ENCODE measurements at places on chromosomes 7 and 10. TPM values are rescaled to one million over a fixed set of nuclear protein-coding genes. Genes with fewer than 3 reads are reported as not detected.

The MSMB gene
- total RNA-seq: 2,749 TPM

The CLEC5A gene
- total RNA-seq: 1.1 TPM

The TAS2R5 gene
- 2.5 TPM for total RNA-seq

The CEP55 gene
- 0.14 TPM for total RNA-seq

The NUTM2D gene
- total RNA-seq: 7.8 TPM

The TMEM248 gene
- 175 TPM for total RNA-seq

The DDX50 gene
- total RNA-seq: 26.1 TPM

The CCDC172 gene
- not detected for total RNA-seq

The SAP25 gene
- 19.5 TPM for total RNA-seq

The OTUD1 gene
- total RNA-seq: 11.9 TPM

The SERPINE1 gene
- 3.7 TPM for total RNA-seq

DNA sequence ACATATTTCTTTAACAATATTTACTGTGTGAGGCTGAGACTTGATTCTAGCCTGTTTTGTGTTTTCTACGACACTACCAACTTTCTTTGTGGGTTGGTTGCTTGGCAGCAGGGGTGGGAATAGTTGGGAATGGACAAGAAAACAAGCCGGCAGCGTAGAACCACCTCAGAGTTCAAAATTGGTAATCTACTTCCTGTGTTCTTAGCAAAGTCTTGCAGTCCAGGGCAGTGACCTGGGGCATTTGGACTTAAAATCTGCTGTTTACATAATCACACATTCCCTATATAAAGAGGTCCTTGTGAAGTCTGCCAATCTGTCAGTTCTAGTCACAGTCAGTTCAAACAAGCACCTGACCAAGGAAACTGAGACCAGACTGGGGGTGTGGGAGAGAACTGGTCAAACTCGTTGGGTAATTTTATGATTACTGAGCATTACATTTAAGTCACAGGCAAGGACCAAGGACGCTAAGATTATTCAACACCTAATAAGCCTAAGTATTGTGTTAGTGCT, 167.9 kb downstream of the CPEB3 start:
- DNase-seq: peak; percentile 76

DNA sequence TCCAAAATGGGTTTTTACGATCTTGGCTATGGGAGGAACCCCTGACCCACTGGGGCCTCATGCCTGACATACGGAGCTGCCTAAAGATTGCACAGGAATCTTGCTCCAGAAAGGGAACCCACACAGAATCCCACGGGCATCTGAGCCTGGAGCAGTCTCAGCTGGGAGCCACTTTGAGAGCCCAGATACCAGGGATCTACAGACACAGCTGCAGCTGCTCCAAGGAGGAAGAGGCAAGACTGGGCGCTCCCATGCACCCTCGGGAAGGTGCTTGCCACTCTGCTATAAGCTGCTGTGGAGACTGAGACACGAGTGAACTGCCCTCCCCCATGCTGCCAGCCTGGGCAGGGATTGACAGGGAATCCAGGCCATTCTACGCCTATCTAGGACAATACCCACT, 202.5 kb downstream of the REEP3 start:
- DNase-seq: no peak

GRCh38 chr10:75191821-75192568, 18.6 kb upstream of the VDAC2 start:
- DNase-seq: peak; percentile 46

DNA sequence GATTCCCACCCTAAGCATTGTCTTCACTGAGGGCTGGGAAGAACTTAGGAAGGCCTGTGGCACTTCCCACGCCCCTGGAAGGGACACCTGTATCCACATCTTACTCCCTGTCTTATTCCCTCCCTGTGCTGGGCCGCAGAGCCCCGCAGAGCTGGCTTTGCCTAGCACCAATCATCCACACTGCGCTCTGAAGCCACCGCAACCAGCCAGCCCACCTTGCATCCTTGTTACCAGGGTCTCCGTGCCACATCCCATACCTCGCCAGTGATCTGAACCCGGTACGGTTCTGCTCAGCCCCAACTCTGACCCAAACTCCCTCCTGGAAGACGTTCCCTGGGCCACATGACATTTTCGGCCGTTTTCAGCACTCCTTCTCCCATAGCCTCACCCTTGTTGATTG, 101.4 kb upstream of the PITRM1 start:
- no peak for DNase-seq

- no peak for DNase-seq
Measured at GRCh38 chr10:33819206-33819605, 484.7 kb upstream of the NRP1 start.

DNA sequence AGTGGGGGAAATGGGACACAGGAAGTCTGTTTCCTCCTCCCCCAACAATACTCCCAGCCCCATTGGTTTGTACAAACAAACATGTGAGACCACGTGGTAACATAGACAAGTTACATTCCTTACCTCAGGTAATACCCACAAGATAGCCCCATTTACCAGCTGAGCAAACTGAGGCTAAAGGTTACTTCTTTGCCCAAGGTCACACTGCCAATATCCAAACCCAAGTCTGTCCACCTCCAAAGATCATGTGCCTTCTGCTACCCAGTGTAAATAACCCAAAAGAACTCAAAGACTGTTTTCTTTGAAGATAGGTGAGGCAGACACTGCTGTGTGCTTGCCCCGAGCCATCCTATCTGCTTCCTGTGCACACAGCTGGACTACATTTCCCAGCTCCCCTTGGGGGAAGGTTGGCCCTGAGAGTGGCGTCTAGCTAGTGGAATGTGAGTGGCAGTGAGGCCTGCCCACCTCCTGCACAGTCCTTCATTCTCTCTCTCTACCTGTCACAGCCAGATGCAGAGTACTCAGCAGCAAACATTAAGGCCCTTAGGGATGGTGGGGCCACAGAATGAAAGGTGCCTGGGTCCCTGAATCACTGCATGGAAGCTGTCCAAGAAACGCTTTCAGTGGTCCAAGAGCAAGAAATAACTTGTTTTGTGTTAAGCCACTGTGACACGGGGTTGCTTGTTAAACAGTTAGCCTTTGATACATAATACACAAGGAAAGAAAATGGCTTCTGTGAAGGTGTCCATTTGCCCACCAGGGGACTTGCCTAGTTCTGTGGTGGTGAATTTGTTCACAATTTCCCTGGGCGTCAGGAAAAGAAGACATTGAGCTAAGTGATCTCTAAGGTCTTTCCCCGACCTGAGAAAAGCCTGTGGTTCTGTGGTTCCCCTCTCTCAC, 257.7 kb upstream of the NFE2L3 start:
- no peak for DNase-seq

GRCh38 chr7:117212969-117213877, 109.6 kb downstream of the WNT2 start:
- peak; percentile 31 for DNase-seq

DNA sequence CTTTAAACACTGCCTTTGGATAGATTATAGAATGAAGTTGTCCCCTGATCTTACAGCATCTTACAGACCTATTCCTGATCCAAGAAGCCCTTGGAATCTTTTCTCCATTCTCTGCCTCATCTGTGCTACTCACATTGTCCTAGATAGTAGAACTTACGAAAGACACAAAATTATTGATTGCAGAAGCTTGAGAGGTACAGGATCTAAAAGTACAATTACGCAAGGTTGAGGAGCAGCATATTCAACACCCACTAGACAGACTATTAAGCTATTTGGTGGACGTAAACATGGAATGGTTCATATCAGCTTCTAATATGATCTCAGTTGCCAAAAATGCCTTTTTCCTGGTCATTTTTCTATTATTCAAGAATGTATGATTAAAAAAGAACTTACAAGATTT, 90.5 kb upstream of the SEM1 start:
- DNase-seq: no peak

DNA sequence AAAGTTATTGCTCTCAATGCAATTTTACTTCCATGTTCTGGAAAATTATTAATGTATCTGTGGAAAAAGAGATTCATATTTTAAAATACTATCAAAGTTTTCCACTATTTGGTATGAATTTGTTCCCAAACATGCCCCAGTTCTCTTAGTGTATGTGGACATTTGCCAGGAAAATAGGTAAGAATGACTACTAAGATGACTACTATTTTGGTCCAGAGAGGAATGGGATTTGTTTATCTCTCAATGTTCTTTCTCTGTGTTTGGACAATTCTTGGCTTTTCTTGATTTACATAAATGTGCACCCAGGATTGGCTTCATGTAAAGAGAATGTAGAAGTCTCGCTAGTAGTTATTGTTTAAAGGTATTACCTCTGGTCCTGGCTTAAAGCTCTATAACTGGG, 60.3 kb upstream of the POT1 start:
- DNase-seq: no peak

DNA sequence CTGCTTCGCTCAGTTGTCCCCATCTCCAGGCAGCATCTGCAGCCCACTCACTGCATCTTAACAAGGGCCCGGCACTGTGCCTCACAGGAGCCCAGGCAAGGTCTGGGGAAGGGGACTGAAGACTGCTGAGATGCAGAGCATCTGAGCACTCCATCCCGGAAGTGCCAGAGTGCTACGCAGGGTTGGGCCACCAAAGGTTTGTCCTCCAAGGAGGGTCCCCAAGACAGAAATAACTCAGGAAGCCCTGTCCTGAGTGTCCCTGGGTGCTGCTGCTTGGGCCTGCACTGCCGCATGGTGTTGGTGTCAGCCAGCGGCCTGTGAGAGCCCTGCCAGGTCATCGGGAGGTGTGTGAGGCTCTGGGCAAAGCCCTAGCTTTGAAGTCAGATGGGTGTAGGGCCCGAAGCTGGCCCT, 288.2 kb upstream of the ZMIZ1 start:
- no peak for DNase-seq

GRCh38 chr10:96025566-96025965, 17.8 kb upstream of the CCNJ start:
- DNase-seq: no peak

GRCh38 chr7:90455163-90456030, 14.0 kb upstream of the PTTG1IP2 start:
- DNase-seq: peak; percentile 24

- DNase-seq: no peak
Measured at GRCh38 chr7:35571611-35572240, 123.2 kb downstream of the HERPUD2 start.

GRCh38 chr10:131193923-131194322, 117.6 kb downstream of the TCERG1L start:
- no peak for DNase-seq

- DNase-seq: no peak
Measured at GRCh38 chr10:70656489-70656888, 15.8 kb upstream of the ADAMTS14 start.

GRCh38 chr7:122638459-122638858, 60.5 kb downstream of the RNF133 start:
- no peak for DNase-seq

- no peak for DNase-seq
Measured at GRCh38 chr7:94634502-94634901, 21.4 kb downstream of the SGCE start.

- DNase-seq: no peak
Measured at GRCh38 chr10:12107781-12108180, 21.7 kb upstream of the SEC61A2 start.

GRCh38 chr7:132501956-132502355, 74.3 kb downstream of the PLXNA4 start:
- DNase-seq: no peak

GRCh38 chr7:63900394-63901203, 98.0 kb upstream of the ZNF722 start:
- peak; percentile 95 for DNase-seq

- no peak for DNase-seq
Measured at GRCh38 chr7:29331163-29331562, 136.6 kb downstream of the CHN2 start.

GRCh38 chr7:55570218-55570873, 2.0 kb downstream of the VOPP1 start:
- no peak for DNase-seq

DNA sequence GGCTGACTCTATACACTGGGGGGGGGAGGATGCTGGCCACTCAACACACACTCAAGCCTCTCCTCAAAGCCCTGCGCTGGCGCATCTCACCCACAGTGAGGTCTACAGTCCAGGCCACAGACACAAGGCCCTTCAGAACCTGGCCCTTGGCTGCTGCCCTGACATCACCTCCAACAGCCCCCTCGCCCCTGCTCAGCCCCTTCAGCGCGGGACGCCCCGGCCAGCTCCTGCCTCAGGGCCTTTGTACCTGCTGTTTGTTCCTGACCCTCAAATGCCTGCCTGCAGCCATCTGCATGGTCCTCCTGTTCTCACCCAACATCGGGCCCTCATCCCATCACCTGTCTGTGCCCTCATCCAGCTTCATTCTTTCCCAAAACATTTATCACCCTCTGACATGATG, 572.6 kb downstream of the DNAJB6 start:
- no peak for DNase-seq

DNA sequence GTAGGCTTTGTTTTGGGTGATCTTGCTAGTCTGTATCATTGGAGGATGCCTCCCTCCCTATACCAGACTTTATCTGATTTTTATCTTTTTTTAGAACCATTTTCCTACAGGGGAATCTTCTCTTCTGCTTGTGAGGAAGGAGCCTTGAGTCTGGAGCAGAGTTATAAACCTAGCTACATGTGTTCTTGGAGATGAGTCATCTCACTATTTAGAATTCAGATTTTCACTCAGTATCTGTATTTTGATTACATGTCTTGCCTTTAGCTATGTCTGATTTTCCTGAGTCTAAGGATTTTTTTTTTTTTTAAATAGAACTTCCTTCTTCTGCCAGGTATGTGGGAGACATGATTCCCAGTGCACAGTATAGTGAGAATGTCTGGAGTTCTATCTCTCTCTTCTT, 211.6 kb upstream of the MBL2 start:
- DNase-seq: no peak

DNA sequence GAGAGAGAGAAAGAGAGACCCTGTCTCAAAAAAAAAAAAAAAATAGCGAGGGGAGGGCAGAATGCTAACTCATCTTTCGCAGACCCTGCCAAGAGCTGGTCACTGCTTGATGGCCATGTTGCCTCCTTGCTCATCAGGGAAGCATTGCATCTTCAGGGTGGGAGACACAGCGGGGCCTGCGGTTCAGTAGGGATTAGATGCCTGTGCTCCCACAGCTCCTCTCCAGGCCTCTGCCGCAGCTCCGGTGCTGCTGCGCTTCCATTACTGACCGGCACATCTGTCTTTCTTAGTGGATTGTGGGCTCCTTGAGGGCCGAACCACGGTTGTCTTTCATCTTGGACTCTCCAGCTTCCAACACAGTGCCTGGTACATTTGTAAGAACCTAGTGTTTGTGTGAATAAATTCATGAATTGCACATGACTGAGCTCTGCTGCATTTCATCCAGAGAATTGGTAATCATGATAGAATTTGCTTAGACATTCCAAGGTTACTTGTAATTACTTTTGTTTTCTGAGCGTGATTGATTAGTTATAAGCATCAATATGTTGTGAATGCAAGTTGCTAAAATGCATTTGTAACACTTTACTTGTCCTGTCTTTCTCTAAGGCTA, 16.8 kb downstream of the HK1 start:
- DNase-seq: no peak

GRCh38 chr7:126608339-126608776, 644.4 kb downstream of the GRM8 start:
- DNase-seq: no peak

- no peak for DNase-seq
Measured at GRCh38 chr7:28028471-28028870, 152.1 kb downstream of the JAZF1 start.

DNA sequence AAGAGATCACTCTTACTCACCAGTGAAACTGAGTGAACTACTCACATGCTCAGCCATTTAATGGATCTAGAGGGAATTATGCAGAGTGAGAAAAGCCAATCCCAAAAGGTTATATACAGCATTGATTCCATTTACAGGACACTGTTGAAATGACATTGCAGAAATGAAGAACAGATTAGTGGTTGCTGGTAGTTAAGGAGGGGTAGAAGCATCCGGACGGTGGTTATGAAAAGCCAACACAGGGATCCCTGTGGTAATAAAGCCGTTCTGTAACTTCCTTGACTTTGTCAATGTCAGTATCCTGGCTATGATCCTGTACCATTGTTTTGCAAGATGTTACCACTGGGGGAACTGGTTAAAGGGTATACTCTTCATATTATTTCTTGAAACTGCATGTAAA, 253.4 kb downstream of the USP6NL start:
- no peak for DNase-seq
